Esophagus mucosa (tissue), 1 donor: ENCODE measurements at places on chromosomes 2 and 18. TPM values are rescaled to one million over a fixed set of nuclear protein-coding genes. Genes with fewer than 3 reads are reported as not detected.

- no peak for ATAC-seq
These were observed 9.8 kb downstream of the STAM2 start for GRCh38 chr2:152165780-152166179.

DNA sequence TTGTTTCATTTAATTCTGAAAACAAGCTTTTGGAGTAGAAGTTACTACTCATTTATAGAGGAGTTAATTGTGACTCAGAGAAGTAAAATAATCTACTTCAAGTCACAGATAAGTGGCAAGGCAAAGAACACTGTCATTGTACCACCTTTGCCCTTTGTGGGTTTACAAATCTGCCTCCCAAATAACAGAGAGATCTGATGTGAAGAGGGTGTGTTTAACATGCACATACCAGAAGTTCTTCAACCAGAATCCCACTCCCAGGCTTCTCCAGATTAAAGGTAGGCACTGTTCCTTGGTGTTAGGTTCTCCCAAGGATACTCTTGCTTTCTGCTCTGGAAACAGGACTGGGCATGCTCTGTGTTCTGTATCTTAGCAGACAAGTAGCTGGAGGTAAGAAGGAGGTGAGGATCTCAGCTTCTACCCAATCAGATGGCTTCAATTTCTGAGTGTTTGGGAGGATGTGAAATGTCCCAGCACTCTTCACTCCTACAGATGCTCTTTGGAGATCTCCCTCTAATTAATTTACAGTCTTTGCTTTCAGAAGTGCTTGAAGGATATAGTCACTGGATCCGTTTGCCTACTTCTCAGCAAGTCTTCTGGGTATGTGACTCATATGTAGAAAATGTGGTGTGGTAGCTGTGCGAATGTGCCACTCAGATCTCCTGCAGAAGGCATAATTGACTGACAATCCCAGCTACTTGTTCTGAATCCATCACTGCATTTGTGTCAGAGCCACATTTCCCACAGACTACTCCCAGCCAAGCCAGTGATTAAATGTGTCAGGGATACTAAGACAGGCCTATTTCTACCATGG, 111.1 kb downstream of the KLHL14 start:
- peak; percentile 71 for ATAC-seq

GRCh38 chr2:18380321-18380720, 180.1 kb downstream of the RDH14 start:
- no peak for ATAC-seq

DNA sequence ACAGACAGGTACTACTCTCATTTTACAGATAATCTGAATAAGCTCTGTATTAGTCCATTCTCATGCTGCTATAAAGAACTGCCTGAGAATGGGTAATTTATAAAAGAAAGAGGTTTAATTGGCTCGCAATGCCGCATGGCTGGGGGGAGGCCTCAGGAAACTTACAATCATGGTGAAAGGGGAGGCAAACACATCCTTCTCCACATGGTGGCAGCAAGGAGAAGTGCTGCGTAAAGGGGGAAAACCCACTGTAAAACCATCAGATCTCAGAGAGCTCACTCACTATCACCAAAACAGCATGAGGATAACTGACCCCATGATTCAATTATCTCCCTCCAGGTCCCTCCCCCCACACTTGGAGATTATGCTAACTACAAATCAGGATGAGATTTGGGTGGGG, 254.4 kb downstream of the KCNE4 start:
- no peak for ATAC-seq

DYSF gene
- total RNA-seq, result 3.4 TPM

GRCh38 chr2:77721593-77721992, 199.4 kb upstream of the LRRTM4 start:
- ATAC-seq, result no peak

DNA sequence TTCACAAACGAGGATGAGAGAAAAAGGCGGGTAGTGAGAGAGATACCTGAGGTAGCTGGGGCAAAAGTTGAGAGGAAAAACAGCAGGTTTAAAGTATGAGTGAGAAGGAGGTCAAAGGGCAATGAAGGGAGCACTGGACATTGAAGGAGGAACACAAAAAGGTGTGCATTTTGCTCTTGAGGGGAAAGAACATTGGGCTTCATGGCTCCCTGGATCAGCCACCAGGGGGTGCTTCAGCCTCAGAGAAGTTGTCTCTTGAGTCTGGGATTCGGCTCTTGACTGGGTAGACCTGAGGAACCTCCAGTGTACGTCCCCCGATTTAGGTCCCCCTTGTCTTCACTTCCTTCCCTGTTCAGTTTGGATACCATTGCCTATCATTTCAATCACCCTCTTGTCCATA, 128.5 kb downstream of the RAPGEF4 start:
- peak; percentile 61 for ATAC-seq

FECH gene
- 21.9 TPM for total RNA-seq

DNA sequence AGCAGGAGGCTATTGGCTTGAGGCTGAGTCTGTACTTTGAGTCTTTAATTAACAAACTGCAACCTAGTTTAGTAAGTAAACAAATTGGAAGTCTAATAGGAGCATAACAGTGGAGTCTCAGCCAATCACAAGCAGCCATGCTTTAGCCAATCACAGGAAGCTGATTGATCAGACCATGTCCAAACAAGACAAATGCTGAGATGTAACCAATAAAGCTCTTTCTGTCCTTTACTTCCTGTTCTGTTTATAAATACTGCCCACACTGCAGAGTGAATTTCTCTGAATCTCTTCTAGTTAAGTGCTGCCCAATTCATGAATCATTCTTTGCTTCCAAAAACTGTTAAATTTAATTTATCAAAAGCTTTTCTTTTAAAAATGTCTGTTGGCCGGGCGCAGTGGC, 146.6 kb upstream of the DLX2 start:
- no peak for ATAC-seq

RNU2-63P gene
- total RNA-seq, result 5.2 TPM

DNA sequence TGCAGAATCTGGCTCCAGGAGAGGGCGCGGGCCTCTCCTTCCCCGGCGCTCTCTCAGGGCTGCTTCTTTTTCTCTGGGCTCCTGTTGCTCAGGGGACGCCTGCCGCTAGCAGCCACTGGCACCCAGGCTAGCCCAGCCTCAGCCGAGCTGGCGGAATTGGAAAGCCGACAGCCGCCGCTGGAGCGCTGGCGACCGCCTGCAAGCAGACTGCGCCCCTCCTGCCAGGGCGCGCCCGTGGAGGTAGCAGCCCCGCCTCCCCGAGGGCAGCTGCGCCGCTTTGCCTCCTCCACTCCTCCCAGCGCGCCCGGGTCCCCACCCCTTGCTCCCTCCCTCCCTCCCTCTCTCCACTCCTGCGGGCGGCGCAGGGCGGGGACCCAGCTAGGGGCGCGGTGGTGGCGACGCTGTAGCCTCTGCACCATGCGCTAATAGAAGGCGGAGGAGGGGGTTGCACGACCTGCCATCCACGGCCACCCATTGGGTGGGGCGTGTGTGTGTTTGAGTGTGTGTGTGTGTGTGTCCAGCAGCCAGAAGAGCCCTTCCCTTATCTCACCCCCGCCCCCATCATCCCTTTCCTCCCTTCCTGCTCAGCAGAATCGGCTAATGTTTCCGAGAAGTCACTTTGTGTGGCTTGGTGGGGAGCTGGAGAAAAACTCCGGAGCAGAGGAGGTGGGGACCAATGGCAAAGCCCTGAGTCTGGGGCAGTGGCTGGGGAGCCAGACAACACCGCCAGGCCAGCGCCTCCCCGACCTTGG, at the start of gene SCN9A:
SCN9A (minus strand) TSS at position 209 of the 752 bp plus-strand sequence. CDS start 64,188 bp downstream, outside the sequence.
- ATAC-seq, result peak; percentile 95

GRCh38 chr18:23248826-23249225, 113.5 kb downstream of the CABLES1 start:
- ATAC-seq, result no peak

- peak; percentile 44 for ATAC-seq
These were observed 787 bp downstream of the SOCS6 start for GRCh38 chr18:70289351-70290312.

DNA sequence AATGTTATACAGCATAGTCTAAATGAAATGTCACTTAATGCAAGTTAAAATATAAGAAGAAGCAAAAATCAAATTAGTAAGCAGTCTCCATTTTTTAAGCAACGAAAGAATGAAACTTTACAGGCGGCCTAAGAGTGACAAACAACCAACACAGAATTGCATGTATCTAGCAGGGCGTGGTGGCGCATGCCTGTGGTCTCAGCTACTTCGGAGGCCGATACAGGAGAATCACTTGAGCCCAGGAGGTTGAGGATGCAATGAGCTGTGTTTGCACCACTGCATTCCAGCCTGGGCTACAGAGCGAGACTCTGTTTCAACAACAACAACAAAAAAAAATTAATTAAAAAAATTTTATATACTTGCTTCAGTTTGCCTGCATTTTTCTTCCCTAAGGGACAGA, 16.6 kb downstream of the RBMS1 start:
- no peak for ATAC-seq

GRCh38 chr2:111535404-111535803, 348.6 kb downstream of the ANAPC1 start:
- no peak for ATAC-seq

- no peak for ATAC-seq
These were observed 73.0 kb downstream of the NCKAP5 start for GRCh38 chr2:133495226-133495625.

FLACC1 gene
- total RNA-seq, result 0.56 TPM

UGT1A3 gene
- 0.28 TPM for total RNA-seq

DNA sequence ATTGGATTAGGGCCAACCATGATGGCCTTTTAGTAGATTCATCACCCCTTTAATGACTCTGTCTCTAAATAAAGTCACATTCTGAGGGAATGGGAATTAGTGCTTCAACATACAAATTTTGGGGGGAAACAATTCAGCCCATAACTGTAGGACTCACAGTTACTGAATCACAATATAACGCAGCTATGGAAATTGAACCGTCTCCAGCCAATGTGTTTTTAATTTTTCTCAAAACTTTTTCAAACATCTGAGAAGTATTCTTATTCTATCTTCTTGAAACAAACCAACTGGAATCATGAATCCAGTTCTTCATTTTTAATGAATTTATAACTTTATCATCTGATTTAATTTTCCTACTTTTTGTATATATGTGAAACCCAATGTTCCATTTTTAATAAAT, 373.1 kb upstream of the SYT4 start:
- no peak for ATAC-seq

TMEM37 gene
- 6.0 TPM for total RNA-seq

DAPL1 gene
- 179 TPM for total RNA-seq

- ATAC-seq, result peak; percentile 51
These were observed 164.6 kb downstream of the SEPTIN10 start for GRCh38 chr2:109448946-109449788.

CLEC4F gene
- not detected for total RNA-seq
